Suprapubic skin (tissue), 4 donors: ENCODE measurements at places on chromosomes 16 and 17. TPM values are rescaled to one million over a fixed set of nuclear protein-coding genes. Genes with fewer than 3 reads are reported as not detected.

Gene ANKRD13B
- 16.5 TPM for total RNA-seq

DNA sequence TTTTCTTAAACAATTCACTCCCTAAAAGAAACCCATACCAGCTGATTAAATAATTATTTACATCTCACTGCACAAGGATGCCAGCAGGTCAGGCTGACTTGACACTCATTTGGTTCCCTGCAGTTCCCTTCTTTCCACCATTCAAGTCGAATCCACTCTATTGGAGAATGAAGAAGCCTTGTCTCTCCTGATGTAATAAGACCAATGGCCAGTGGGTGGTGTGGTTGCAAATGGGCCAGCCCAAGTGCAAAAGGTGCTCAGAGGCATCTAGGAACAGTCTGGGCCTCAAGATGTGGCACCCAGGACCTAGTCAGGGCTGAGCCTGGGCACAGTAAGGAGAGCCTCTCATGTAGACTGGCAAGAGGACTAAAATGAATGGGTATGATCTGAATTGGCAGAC lies 9.3 kb downstream of the C16orf78 start:
- H3K27ac ChIP-seq = no peak overlapping the region
- H3K4me1 ChIP-seq = no peaks in the 10 kb centered on the region
- H3K27me3 ChIP-seq = peaks cover 4% of the 10 kb centered on the region
- H3K4me3 ChIP-seq = no peak overlapping the region

- H3K27me3 ChIP-seq = no peaks in the 10 kb centered on the region
- peak; percentile 88 for DNase-seq
- H3K4me1 ChIP-seq = peaks cover 52% of the 10 kb centered on the region
- H3K36me3 ChIP-seq = peaks cover 41% of the 10 kb centered on the region
- peak overlapping the region; percentile 43 for H3K4me3 ChIP-seq
- peak overlapping the region; percentile 39 for H3K27ac ChIP-seq
These were observed 4.6 kb downstream of the TGFB1I1 start for GRCh38 chr16:31476303-31477219.

- H3K36me3 ChIP-seq = no peaks in the 10 kb centered on the region
- H3K27me3 ChIP-seq = no peaks in the 10 kb centered on the region
- no peak overlapping the region for H3K4me3 ChIP-seq
- no peaks in the 10 kb centered on the region for H3K4me1 ChIP-seq
These were observed 53.9 kb upstream of the MON1B start for GRCh38 chr16:77137045-77137444.

DNA sequence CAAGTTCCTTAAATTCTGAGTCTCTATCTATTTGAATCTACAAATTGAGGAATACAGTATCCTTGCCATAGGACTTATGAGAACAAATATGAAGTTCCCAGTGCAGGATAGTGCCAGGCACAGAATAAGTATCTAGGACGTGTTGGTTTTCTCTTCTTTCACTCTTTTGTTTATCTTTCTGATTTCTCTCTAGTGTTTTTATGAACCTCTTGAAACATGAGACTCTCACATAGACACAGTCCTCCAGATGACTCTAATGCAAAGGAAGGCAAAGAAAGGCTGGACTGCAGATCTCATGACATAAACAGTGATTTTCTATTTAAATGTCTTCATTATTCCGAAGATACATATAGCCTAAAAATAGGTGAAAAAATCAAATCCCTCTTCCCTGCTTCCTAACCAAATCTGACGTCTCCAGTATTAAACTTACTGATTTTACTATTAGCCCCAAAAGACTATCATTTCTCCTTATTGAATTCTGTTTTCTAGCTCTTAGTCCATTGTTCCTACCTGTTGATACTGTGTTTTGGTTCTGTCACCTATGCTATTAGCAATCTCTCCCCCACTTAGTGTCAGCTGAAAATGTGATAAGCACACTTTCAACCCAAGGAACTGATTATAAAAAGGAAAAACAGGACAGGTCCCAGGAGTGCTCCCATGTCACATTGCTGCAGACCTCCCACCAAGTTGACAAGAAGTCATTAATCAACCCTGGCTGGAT lies 24.9 kb upstream of the ADAMTS18 start:
- no peak overlapping the region for H3K4me3 ChIP-seq
- DNase-seq = no peak
- peaks cover 3% of the 10 kb centered on the region for H3K27me3 ChIP-seq
- H3K36me3 ChIP-seq = no peaks in the 10 kb centered on the region
- H3K27ac ChIP-seq = no peak overlapping the region
- H3K4me1 ChIP-seq = no peaks in the 10 kb centered on the region

- H3K27me3 ChIP-seq = no peaks in the 10 kb centered on the region
- H3K27ac ChIP-seq = no peak overlapping the region
- H3K36me3 ChIP-seq = peaks cover 53% of the 10 kb centered on the region
- H3K4me3 ChIP-seq = no peak overlapping the region
- DNase-seq = no peak
These were observed 55.3 kb downstream of the ULK2 start for GRCh38 chr17:19812407-19812806.
